ENCODE measurements at places on chromosomes 5 and 9.

- peak; percentile 36 for DNase-seq
Measured at GRCh38 chr5:128082551-128083032, 974 bp upstream of the SLC12A2 start.

DNA sequence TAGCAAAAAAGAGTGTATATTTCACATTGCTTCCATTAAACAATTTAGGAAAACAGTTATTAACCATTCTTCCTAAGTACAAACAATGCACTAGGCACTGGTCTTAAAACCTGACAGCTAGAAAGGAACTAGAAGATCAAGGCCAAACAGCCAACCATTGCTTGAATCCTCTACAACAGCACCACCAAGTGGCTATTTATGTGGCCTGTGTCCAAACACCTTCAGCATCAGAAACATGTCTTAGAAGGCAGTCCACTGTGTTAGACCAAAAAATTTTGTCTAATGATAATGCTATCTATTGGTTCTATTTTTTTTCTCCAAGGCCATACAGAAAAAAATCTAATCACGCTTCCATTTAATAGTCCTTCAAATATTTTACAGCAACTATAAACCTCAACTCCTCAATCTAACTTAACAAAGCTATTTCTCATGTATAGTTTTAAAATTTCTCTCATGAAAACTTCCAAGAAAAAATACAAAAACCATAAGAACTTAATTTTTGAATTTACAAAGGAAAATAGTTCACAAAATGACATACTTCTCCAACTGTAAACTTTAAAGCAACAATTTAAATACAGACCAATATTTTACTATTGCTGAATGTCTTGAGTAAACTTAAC is 36.1 kb downstream of the CAAP1 start:
- DNase-seq, result peak; percentile 30

GRCh38 chr5:154516475-154516874 is 38.4 kb upstream of the HAND1 start:
- DNase-seq, result no peak

DNA sequence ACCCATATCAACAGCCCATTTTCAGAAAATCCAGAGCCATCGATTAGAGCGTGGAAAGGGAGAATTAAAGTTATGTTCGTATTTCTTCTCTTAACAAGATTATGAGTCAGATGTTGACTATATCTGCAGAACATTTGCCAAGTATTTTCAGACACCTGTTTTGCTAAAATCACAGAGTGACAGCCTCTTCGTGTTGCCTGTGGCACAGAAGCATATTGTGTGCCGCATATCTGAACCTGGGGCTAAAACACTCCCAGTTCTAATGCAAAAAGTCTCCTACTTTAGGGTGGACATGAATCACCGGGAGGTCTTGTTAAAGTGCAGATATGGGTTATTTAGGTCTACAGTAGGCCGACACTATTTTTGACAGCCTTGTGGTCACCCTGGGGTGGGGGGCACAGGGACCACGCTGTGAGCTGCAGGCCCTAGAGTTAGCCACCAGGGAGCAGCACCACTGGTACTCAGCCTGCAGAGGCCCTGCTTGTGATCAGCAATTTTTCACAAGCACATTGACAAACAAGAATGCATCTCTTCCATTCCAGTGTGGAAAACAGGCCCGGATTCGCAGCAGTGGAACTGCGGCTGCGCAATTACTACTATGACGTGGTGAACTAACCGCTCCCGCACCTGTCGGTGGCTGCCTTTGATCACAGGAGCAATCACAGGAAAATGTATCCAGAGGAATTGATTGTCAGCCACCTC is 93.5 kb downstream of the SYK start:
- DNase-seq, result no peak

GRCh38 chr9:89052470-89053097 is 61.3 kb downstream of the S1PR3 start:
- no peak for DNase-seq

Measured in Panc1 (cell line).